ENCODE measurements at places on chromosomes 11 and 22.

DNA sequence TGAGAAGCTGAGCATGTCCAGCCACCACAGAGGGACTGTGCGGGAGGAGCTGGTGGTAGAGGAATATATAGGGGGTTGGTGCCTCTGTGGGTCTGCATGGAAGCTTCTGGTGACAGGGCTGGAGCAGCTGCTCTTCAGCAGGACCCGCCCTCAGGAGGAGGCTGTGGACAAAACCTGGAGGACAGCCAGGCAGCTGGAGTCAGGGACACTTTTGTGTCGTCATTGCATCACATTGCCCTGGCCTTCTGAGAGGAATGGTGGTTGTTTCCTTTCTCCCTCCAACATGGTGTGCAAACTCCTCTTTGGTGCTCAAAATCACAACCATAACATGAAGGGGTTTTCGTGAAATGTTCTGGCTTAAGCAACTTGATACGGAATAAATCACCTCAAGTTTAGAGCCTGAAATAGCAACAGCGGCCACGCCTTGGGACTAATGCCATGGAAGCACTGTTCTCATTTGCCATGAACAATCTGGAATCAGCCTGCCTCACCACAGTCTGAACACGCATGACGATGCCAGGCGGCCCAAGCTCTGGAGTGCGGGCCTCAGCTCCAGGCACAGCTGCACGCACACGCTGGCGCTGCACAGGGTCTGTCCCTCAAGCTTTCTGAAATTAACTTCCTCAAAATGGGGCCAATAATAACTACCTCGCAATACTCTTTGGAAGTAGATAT lies 17.1 kb upstream of the CSRP3 start:
- DNase-seq = no peak

- DNase-seq = no peak
Measured at GRCh38 chr11:69484427-69485259, 3.2 kb downstream of the LINC01488 start.

DNA sequence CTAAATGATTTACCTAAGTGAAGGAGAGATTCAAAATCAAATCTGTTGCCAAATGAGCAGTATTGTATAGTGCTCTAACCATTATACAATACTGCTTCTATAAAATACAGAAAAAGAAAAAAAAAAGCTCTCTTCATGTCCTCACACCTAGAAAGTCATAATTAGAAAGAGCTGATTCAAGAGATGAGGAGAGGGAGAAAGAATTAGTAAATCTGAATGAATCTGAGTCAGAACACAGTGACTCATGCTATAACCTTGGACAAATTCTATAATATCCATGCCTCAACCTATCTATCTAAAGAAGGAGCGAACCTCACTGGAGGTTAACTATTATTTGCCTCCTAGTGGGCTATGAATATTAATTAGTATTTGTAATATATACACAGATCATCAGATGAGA lies 29.4 kb downstream of the AMBRA1 start:
- DNase-seq = no peak

DNA sequence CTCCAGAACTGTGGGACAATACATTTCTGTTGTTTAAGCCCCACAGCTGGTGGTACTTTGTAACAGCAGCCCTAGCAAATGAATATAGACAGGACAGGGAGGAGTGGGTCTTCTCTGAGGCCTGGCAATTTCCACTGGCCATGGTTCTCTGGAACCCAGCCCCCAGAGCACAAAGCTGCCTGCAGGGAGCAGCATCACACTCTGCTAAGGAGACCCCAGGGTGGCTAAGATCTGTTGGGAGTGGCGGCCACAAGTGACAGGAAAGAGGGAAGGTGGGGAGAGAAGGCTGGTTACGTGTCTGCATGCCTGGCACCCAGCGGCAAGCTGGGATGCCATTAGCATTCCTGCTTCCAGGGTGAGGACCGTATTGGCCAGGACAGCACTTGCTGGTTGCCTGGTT lies 211.9 kb downstream of the ST3GAL4 start:
- no peak for DNase-seq

GRCh38 chr11:22177186-22177585 lies 15.7 kb upstream of the ANO5 start:
- DNase-seq = no peak

DNA sequence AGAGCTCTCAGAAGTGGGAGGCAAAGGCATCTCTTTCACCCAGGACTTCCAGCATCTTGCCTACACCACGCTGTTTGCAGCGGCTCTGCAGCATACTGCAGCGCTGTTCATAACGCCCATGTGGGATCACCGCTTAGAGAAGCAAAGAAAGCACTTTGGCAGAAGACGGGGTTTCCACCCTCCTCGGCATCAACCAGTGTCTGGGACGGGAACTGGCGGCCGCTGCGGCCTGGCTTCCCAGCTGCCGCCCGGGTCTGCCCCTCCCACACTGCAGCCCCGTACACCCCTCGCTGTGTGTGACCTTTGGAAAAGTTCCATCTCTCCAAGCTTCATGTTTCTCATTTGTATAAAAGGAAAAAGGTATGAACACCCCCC lies 545 bp upstream of the TIRAP start:
- peak; percentile 63 for DNase-seq

GRCh38 chr11:35583126-35583525 lies 35.1 kb upstream of the FJX1 start:
- DNase-seq = no peak

GRCh38 chr11:106159836-106160235 lies 82.4 kb downstream of the AASDHPPT start:
- DNase-seq = no peak

- no peak for DNase-seq
Measured at GRCh38 chr22:46750530-46750800, 12.0 kb upstream of the TBC1D22A start.

DNA sequence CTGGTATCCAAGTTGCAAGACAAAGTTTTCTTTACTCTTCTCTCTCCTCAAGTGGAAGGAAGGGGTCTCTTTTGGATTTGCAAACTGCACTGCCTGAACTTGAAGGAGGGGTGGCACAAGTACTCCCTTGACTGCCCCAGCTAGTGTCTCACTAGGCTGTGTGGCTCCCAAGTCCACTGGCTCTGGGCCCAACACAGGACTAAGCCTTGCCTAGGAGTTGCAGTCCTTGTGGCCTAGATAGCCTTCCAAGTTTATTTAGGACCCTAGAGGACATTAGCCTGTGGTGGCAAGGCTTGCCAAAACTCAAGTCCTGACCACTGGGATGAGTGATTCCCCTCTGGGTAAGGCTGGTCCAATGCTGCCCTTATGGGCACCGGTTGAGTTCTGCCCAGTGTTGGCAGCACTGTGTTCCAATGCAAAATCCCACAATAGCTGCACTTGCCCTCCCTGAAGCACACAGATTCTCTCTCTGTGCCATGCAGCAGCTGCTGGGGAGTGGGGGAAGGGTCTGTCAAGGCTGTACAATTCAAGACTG lies 10.2 kb upstream of the WEE1 start:
- DNase-seq = no peak

GRCh38 chr11:129538323-129538722 lies 162.7 kb downstream of the BARX2 start:
- DNase-seq = no peak

GRCh38 chr11:114386545-114386944 lies 13.8 kb downstream of the C11orf71 start:
- DNase-seq = no peak

DNA sequence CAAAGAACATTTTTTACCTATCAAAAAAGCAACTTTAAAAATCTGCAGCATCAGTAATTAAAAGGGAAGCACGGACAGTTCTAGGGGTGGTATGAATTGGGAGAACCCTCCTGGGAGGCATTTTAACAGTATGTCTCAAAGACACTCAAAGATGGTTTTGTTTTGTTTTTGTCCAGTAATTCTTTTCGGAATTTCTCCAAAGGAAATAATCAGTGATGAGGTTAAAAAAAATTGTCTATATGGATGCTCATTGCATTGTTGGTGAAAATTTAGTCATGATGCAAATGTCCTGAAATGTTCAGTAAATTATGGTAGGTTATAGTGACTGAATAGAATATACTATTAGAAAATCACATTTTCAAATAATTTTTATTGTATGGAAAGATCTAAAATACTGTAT lies 115.1 kb downstream of the ATXN10 start:
- no peak for DNase-seq

- DNase-seq = peak; percentile 77
Measured at GRCh38 chr11:128884703-128885338, 6.3 kb upstream of the KCNJ5 start.

DNA sequence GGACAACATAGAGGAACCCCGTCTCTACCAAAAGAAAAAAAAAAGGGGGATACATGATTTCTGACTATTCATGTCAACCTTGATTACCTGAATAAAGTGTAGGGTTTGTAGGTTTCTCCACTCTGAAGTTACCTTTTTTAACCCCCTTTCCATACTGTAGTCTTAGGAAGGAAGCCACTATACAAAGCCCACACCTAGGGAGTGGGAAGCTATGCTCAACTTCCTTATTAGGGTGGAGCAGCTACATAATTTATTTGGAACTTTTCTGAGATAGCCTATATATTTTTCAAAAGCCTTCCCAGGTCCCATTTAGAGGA lies 582 bp upstream of the ATP6V1E1 start:
- no peak for DNase-seq

DNA sequence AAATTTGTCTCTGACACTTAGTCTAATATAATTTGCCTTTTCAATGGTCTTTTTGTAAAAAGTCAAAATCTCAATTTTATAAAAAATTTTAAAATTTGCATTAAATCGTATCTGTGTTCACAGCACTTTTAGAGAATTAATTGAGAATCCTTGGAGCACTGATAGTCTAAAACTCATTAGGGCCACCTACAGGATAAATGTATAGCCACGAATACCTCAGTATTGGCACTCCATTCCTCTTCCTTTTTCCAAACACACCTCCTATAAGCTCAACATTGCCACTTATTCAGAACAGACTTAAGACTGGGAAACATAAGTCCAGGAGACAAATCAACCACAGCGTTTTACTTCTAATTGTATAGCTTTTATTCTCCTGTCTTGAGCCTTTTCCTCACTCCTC lies 776.0 kb upstream of the ARHGAP42 start:
- DNase-seq = no peak

DNA sequence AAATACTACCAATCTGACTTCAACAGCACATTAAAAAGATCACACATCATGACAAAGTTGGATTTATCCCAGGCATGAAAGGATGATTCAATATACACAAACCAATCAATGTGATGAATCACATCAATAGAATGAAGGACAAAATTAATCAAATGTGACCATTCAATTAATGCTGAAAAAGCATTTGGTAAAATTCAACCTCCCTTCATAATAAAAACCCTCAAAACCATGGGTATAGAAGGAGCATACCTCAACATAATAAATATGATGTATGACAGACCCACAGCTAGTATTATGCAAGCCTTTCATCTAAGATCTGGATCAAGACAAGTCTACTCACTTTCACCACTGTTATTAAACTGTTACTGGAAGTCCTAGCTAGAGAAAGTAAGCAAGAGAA lies 921.7 kb upstream of the RAG2 start:
- DNase-seq = no peak

DNA sequence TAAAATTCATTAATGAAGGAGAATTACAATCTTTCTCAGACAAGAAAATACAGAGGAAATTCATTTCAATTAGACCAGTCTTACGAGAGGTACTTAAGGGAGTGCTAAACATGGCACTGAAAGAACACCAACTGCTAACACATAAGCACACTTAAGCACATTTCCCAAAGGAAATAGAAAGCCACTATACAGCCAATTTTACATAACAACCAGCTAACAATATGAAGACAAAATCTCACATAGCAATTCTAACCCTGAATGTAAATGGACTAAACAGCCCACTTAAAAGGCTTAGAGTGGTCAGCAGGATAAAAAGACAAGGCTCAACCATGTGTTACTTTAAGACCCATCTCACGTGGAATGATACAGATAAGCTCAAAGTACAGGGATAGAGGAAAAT lies 339.5 kb upstream of the LUZP2 start:
- DNase-seq = no peak

GRCh38 chr11:106446955-106447354 lies 369.5 kb downstream of the AASDHPPT start:
- no peak for DNase-seq

DNA sequence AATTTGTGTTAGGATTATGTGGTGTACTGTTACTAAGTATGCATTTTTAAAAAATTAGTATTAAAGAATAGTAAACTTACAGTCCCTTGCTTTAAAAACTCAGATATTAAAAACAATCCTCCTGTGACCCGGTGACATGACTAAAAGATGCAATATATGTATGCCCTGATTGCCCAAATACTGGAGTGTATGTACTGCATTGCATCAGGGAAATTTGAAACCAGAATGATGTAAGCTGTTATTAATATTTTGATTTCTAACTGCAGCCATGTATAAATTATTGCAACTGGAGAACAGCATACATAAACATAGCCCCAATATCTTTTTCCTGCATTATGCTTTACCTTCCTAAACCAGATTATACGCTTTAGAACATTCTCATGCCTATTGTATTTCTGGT lies 3.7 kb upstream of the HSPA8 start:
- DNase-seq = no peak

- DNase-seq = no peak
Measured at GRCh38 chr11:20415432-20415831, 27.9 kb downstream of the PRMT3 start.

DNA sequence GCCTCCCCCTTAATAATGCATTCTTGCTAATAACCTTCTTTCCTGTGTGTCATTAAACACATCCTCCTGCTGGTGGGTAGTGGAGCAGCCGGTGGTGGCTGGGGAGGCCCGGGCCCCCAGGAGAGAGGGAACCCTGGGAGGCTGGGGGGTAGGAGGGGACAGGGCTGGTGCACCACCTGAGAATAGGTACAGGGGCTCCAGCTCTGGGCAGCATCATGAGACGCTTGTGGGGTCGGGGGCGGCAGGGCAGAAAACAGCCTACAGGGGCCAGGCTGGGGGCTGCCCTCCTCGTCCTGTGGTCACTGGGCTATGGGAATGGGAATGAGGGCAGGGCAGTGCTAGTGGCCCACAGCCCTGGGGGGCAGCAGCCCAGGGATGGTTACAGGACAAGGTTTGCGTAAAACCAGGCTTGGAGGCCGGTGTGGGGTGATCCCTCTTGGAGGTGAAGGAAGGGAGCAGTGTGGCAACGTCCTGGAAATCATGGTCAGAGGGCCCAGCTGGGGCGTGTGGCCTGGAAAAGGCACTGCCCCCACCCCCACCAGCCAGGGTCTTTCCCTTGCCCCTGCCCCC lies 18.5 kb upstream of the CCDC188 start:
- no peak for DNase-seq

GRCh38 chr11:18091731-18092130 lies 14.2 kb downstream of the SAAL1 start:
- DNase-seq = no peak

DNA sequence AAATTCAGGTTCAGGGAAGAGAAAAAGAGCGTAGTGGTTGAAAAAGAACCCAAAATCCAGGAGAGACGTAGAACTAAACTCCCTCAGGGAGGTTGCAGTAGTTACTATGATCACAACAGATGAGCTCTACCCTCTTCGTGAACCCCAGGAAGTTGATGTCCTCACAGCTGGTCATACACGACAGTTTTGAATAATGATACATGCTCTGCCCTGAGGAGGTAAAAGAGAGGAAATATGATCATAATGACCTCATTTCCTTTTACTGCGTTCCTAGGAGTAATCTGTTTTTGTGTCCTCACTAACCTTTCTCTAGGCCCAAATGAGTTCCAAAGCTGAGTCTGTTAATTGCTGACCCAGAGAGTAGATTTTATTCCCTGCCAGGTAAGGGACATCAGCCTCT lies 1.3 kb downstream of the PATE2 start:
- no peak for DNase-seq

- no peak for DNase-seq
Measured at GRCh38 chr11:111148953-111149352, 96.6 kb upstream of the POU2AF2 start.

All from testis (tissue), 5 donors.